ENCODE measurements at places on chromosomes 16 and 17.
A peak's percentile ranks its signal among the peaks of the same experiment; 100 is the strongest.

DNA sequence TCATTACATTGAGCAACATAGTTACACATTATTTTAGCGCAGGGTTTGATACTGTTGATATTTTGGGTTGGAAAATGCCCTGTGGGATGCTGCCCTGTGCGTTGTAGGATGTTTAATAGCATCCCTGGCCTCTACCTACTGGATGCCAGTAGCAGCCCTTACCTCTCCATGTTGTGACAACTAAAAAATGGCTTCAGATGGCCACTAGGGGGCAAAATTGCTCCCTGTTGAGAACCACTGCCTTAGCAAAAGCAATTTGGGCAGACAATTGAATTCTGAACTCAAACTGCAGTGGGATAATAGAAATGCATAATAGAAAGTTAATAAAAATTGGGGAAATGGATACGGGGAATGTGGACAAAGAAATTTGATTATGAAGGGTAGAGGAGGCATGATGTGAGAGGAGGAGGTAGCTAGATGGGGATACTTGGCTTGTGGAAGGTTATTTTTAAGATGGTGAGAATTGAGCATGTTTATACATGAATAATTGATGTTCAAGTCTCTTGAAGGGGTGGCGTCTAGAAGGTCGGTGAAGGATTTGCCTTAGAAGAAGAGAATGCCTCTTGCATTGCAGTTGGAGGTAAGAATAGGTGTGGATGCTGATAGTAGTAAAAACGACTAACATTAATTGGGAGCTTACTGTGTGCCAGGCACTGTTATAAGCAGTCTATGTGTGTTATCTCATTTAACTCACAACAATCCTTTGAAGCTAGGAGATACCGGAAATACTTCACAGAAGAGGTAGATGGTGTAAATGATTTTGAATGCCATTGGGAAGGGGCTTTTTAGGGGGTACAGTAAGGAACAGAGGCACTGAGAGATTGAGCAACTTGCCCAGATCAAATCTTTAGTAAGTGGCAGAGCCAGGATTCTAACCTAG, 19.0 kb downstream of the HEATR9 start:
- DNase-seq = peak; percentile 74

GRCh38 chr17:50177476-50177875, 11.7 kb downstream of the SGCA start:
- DNase-seq = peak; percentile 52

- DNase-seq = no peak
Observed at GRCh38 chr16:49644145-49644463, 211.8 kb downstream of the ZNF423 start.

DNA sequence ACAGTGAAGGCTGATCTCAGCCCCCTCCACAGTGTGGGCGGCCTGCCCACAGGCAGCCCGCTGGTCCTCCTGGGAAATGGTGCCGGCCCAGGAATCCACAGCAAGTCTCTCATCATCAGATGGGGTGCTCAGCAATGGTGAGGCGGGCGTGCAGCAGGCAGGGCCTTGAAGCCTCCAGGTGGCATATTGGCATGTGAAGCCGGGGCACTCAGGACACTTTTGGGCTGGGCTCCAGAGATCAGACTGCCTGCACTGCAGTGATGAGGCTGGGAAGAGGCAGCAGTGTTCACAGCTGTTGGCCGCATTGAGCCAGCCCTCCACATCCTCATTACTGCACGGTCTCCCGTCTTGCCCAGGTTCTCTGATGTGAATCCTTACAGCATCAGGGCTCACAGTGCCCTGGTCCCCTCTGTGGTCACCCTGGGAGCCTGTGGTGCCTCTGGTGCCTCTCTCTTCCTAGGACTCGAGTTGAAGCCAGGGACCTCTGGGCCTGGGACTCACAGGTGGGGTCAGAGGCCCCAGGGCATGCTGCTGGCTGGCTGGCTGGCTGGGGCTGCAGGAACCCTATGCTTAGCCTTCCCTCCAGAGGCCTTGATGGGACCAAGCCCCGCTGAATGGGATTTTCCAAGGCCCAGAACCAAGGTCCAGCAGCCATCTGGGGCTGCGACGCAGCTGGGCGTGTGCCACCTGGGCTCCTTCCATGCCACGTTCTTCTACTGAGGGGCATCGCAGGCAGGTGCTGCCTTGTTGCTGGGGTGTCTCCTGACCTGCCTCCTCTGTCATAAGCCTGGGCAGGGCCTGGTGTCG, 48.6 kb downstream of the TNFRSF13B start:
- DNase-seq = peak; percentile 21

GRCh38 chr16:56336071-56336688, 89.2 kb downstream of the AMFR start:
- no peak for DNase-seq

GRCh38 chr16:64771273-64771672, 350.6 kb downstream of the CDH11 start:
- no peak for DNase-seq

DNA sequence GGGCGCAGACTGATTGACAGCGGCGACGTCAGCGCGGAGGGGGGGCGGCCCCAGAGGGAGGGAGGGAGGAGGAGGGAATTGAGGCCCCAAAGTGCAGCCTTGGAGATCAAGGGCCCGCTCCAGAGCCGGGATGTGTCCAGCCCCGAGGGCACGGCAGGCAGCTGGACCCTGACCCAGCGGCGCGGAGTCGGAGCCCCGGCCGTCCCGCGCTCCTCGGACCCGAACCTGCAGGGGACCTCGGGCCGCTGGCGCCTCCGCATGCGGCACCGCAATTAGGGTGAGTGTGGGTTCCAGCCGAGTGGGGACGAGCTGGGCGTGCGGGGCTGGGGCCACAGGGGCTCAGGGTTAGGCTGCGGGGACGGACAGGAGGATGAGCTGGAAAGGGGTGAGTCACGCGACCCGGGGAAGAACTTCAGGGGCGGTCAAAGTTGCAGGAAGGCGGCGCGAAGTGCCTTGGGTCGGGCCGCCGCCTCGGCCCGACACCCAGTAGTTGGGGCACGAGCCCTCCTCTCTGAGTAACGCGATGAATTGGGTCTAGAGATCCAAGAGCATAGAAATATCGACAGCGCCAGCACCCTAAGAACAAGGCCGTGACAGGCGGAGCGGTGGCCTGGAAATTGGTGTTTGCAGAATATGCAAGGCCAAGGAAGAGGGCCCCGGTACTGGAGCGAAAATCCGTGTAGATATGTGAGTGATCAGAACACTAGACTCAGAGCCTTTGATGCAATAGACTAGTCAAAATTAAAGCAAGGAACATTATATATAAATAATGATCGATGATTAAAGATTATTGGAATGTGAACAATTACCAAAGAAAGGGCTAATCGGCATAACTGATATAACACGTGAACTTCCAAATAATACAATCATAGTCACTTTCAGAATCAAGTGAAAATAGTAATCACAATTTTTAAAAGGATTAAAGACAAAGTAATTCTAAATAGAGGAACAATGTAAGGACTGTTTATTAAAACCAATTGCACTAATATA, at the start of gene TBX4:
Gene TBX4, plus strand, starts transcription at position 122 of the 990 bp plus-strand sequence. CDS start 4,069 bp downstream, outside the sequence.
- no peak for DNase-seq

GRCh38 chr16:78715106-78715505, 615.7 kb downstream of the WWOX start:
- no peak for DNase-seq

GRCh38 chr16:73418691-73419090, 370.8 kb upstream of the ZFHX3 start:
- no peak for DNase-seq

DNA sequence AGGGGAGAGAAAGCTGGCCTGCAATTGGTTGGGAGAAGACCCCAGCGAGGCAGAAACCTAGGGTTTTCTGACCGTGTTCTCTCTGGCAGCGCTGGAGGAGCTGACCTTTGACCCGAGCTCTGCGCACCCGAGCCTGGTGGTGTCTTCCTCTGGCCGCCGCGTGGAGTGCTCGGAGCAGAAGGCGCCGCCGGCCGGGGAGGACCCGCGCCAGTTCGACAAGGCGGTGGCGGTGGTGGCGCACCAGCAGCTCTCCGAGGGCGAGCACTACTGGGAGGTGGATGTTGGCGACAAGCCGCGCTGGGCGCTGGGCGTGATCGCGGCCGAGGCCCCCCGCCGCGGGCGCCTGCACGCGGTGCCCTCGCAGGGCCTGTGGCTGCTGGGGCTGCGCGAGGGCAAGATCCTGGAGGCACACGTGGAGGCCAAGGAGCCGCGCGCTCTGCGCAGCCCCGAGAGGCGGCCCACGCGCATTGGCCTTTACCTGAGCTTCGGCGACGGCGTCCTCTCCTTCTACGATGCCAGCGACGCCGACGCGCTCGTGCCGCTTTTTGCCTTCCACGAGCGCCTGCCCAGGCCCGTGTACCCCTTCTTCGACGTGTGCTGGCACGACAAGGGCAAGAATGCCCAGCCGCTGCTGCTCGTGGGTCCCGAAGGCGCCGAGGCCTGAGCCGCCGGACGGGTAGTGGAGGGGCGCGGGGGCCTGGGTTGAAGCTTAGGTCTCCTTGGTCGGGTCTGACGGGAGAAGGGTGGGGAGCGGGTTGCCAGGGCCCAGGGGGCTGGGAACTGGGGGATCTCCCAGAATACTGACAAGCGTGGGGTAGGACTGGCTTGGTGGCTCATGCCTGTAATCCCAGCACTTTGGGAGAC, 7.4 kb upstream of the PYDC1 start:
- DNase-seq = no peak

DNA sequence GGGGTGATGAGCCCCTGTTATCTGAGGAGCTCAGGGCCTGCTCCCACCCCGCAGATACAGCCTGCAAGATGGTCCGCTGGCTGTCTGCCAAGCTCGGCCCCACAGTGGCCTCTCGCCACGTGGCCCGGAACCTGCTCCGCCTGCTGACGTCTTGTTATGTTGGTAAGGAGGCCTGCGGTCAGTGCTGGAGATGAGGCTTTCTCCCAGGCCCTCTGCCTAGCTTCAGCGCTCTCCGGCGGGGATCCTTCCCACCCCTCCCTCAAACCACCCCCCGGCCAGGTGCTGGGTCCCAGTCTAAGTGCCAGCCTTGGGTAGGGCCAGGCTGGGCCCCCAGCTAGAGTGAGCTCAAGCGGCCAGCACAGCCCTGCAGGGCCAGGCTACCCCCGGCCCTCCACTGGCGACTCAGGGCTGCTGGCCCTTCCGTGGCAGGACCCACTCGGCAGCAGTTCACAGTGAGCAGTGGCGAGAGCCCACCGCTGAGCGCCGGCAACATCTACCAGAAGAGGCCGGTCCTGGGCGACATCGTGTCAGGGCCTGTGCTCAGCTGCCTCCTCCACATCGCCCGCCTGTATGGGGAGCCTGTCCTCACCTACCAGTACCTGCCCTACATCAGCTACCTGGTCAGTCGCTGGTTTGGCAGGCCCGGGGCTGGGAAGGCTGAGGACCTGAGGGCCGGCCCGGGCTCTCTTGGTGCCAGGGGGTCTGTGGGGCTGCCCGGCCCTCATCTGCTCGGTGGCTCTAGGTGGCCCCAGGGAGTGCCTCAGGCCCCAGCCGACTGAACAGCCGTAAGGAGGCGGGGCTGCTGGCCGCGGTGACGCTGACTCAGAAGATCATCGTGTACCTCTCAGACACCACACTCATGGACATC, 6.1 kb downstream of the WDR81 start:
- no peak for DNase-seq

GRCh38 chr17:75240394-75241142, 20.8 kb downstream of the GGA3 start:
- peak; percentile 59 for DNase-seq

GRCh38 chr17:1322014-1322428, 42.6 kb downstream of the TRARG1 start:
- no peak for DNase-seq

- peak; percentile 56 for DNase-seq
Observed at GRCh38 chr16:24309258-24310142, 53.4 kb downstream of the CACNG3 start.

- DNase-seq = peak; percentile 65
Observed at GRCh38 chr16:1077877-1078578, 5.5 kb downstream of the SSTR5 start.

DNA sequence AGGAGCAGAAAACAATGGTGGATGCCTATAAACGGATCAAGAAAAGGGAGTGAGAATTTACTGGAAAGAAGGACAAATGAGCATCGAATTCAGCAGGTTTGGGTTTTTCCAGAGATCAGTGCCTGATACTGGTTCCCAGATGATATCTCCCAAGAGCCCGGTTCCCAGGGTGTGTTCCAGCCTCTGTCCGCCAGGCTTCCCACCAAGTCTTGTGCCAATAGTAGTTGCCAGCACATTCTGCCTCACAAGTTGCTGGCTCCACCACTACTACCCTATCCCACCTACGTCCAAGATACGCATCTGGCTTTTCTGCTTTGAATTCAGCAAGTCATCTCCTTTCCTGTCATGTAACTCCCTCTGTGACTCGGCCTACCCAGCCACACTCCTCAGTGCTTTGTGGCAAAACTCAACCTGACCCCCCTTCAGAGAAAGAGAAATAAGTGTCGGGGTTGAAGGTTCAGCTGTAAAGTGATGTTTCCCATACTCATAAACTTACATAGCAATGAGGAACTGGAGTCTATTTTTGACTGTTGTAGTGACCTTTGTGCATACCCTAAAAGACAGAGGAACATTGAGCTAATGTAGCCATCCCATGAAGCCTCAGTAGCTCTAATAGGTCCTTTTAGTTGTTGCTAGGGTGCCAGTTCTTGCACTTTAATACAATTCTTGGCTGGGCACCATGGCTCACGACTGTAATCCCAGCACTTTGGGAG, 277.0 kb downstream of the IRX3 start:
- no peak for DNase-seq

DNA sequence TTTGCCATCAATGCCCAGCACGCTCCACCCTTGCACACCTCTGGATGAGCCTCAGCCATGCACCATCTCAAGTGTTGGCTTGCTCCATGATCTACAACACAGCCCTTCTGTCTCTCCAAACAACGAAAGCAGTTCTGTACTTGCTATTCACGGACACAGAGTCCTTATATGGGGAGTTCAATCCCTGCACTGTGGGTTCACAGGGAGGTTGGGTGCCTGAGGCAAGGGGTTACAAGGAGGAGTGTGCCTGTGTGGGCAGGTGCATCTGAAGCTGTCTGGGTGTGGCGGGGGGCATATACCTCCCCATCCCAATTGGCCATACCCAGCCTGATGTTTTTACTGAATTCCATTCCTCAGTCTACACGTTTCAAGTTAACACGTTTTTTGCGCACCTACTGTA, 5.6 kb downstream of the RUNDC3A start:
- no peak for DNase-seq
